ENCODE measurements at places on chromosomes 1 and 21.

- no peak for DNase-seq
These were observed 91.6 kb downstream of the EPS15 start for GRCh38 chr1:51427438-51427837.

- no peak for DNase-seq
These were observed 28.2 kb upstream of the TMEM54 start for GRCh38 chr1:32929366-32929765.

- no peak for DNase-seq
These were observed 109.2 kb downstream of the TNNI3K start for GRCh38 chr1:74344387-74344786.

DNA sequence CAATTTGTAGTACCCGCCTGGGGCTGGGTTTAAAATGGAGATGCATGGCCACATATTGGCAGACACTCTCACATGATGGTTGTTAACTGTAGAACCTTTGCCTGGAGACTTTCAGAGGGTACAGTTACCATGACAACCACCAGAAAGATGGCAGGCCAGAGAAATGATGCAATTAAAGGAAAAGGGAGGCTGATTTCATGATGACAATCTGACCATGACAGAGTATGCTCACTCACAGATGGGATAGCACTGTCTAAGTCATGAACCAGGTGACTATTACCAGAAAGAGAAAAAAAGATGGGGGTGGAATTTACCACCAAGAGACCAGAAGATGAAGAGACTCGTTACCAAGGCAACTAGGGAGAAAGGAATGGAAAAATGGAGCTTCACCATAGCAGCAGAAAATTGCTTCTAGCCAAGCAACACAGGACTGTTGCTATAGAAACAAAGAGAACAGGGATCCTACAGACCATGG lies 3.5 kb upstream of the TRIT1 start:
- no peak for DNase-seq

DNA sequence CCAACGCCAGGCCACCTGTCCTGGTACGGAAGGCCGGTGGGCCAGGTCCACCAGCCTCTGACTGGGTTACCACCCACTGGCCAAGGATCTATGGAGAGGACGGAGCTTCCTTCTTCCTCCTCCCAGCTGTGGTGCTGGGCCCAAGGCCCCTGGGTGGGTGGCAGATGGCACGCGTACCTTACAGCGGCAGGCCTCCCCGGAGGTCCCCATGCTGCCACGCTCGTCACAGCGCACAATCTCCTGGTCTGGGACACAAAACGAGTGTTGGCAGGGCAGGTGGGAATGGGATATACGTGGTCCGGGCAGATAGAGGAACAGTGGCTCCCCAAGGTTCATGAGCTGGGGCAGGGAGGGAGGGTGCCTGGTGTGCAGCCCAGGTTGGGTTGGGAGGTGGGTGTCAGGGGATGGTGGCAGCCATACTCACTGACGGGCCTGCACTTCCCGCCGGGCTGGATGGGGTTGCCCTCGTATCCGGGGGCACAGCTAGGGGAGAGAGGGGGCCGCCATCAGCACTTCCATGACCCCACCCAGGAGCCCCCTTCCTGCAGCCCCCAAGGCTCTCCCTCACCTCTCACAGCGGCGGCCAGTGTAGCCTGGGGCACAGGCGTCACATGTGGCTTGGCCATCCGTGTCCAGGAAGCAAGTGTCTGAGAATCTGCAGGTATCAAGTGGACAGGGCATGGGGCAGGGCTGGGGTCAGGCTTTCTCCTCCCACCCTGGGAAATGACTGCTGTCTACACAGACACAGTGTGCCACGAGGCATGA lies 58.9 kb downstream of the HSPG2 start:
- no peak for DNase-seq

GRCh38 chr1:170674986-170675385 lies 11.1 kb downstream of the PRRX1 start:
- no peak for DNase-seq

GRCh38 chr1:154263465-154264332 lies 8.7 kb upstream of the HAX1 start:
- no peak for DNase-seq

DNA sequence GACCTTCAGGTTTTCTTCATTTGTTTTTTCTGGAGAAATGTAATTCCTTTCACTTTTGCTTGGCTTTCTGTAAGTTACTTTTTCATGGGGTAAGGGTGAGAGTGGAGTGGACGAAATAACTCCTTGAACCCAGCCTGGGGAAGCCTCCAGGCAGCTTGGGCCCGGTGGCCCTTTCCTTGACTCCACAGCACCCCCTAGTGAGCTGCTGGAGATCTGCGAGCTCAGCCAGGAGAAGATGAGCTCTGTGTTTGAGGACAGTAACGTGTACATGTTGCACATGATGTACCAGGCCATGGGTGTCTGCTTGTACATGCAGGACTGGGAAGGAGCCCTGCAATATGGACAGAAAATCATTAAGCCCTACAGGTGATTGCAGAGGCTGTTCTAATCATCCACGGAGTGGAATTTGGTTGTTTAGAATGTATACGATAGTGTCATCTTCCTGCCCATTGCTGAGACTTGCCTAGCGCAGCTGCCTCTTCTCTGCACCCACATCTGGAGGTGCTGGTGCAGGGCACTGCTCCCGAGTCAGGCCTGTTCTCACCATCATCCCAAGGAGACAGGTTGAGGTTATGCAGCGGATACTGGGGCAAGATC lies 51.0 kb downstream of the SMYD2 start:
- peak; percentile 67 for DNase-seq

- DNase-seq = no peak
These were observed 4.8 kb upstream of the SARS1 start for GRCh38 chr1:109208836-109209463.

DNA sequence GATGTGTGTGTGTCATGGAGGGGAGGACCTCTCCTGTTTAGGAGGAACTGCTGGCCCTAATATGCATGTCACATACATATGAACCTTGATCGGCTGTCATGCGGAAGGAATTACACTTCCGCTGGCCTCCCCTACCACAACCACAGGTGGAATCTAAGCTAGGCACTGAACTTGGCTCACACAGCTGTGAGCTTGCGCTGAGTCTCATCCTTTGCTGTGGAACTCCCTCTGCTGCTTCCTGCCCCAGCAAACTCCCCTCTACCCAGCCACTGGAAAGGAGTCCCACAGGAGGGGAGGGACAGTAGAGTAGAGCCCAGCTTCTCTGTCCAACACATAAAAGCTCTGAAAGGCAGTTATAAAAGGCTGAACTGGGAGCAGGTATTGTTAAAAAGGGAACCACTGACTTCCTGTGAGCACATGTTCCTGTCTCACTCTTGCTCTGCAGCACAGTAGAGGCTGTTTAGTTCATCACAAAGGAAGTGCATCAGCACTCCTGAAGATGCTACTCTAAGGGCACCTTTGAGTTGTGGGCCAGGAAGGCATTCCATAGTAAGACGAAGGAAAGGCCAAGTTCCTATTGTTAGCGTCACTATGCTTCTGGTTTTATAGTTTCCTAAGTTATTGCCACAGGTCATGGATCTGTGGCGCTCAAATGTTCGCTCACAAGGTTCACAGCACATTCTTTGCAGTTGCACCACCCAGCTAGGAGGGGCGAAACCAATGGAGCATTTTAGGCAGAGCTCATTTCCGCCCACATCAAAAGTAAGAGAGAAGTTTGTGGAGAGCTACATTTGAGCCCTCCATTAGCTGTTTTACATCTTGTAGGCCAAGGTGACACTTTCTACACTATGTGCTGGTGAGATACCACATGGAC lies 17.7 kb upstream of the PTPRC start:
- DNase-seq = peak; percentile 39

GRCh38 chr1:40873863-40874472 lies 11.8 kb upstream of the CITED4 start:
- no peak for DNase-seq

- DNase-seq = no peak
These were observed 48.1 kb downstream of the KANK4 start for GRCh38 chr1:62271134-62271533.

DNA sequence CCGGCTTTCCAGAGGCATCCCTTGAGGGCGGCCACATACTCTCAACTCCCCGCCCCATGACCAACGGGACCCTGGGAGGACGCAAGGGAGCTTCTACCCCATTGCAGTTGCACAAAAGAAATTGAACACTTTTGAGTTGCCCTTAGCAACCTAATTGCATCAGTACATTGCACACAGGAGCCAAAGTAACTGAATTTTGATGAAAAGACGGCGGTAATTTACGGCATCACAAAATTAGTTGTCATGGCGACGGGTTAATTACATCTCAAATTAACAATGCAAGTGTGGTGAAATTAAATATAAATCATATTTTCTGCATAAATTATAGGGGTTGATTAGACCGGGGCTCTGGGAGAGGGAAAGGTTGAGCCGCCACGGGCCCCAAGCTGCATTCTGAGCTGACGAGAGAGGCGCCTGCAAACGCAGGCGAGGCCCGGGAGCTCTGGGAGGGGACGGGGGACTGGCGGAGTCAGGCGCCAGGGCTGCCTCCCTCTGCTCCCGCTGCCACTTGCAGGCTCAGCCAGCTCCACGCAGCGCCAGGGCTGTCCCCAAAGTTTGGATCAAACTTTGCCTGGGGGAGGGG lies 61.4 kb downstream of the CASZ1 start:
- DNase-seq = no peak

DNA sequence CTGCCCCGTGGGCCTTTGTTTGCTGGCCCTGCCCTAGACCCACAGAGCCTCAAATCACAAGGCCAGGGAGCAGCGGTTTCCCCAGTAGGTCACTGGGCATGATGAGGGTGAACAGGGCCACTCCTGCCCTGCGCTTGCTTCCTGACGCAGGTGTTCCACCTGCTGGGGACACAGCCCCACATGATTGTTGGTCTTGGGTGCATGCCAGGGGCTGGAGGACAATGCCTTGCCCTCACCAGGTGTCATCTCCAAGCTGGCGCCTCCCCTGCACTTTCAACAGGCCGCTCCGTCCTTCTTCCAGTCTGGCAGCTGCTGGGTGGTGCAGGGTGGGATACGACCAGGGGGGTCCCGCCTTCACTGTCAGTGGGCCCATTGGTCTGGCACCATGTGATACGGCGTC lies 24.3 kb downstream of the IL10RB start:
- DNase-seq = no peak

DNA sequence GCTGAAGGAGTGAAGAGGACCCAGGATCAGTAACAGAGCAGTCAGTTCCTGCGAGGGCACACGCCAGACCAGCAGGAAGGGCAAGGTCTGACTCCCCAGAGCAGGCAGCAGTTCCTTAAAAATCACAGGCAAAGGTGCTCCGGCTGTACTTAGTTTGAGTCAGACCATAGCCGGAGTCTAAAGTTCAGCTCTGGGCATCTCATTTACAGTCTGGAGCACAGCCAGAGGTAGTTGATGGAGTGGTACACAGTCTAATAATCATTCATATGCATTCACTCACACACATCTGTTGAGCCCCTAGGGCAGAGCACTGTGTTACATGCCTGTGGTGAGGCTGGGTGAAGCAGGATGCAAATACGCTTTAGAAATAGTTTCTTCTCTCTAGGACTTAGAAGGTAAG lies 7.3 kb upstream of the AMIGO1 start:
- no peak for DNase-seq

GRCh38 chr1:29332204-29332603 lies 95.9 kb downstream of the PTPRU start:
- DNase-seq = no peak

GRCh38 chr1:246134789-246135188 lies 372.3 kb downstream of the SMYD3 start:
- DNase-seq = no peak

DNA sequence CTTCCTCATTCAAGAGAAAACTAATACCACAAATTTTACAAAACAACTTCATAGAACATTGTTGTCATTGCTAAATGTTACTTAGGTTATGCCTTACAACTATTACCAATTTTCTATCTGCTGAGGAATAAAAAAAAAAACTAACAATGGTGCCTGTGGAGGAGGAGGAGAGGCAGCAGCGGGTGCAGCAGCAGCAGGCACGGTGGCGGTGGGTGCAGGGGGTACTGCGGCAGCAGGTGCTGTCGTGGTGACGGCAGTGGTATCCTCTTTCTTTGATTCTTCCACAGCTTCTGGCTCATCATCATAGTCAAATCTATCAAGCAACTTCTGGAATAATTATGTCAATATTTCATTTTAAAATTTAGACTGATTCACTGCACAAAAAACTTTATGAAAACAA lies 35.5 kb downstream of the SCAF4 start:
- DNase-seq = no peak

GRCh38 chr1:190436615-190437014 lies 41.0 kb downstream of the BRINP3 start:
- DNase-seq = peak; percentile 2

DNA sequence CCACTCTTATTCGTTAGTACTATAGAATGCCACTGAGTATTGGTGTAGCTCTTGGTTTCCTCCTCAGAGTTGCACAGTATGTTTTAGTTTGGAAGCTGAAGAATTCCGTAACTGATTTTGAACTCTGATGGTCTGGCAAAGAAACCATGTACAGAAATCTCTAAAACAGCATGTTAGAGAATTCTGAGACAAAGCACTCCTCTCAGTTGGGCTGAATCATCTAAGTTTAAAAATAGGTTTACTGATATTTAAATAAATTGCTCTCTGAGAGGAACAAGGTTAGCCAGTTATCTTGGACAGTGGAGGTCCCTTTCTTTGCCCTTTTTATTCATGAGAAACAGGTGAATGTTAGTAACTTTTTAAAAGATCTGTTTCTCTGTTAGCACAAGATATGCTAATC lies 43.8 kb downstream of the NCF2 start:
- no peak for DNase-seq

GRCh38 chr21:44083631-44084291 lies 23.4 kb upstream of the PWP2 start:
- DNase-seq = no peak

- no peak for DNase-seq
These were observed 39.9 kb upstream of the IFNAR2 start for GRCh38 chr21:33189824-33190223.

GRCh38 chr1:6180707-6181311 lies 688 bp upstream of the CHD5 start:
- peak; percentile 52 for DNase-seq

DNA sequence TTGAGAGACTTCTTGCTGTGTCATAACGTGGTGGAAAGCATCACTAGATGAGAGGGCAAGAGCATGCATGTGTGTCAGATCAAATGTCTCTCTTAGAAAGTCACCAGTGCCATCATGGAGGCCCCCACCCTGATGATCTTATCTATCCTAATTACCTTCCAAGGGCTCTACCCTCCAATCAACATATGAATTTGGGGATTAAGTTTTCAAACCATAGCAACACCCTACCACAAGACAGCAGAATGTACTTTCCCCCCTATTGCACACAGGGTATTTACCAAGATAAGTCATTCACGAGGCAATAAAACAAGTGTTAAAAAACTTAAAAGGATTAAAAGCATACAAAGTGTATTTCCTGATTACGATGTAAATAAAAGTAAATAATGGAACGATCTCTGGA lies 515.6 kb downstream of the LMO4 start:
- DNase-seq = no peak

Measured in GM20000 (cell line).